Globus pallidus (tissue), 1 donor: ENCODE measurements at places on chromosomes 5 and 9.

DNA sequence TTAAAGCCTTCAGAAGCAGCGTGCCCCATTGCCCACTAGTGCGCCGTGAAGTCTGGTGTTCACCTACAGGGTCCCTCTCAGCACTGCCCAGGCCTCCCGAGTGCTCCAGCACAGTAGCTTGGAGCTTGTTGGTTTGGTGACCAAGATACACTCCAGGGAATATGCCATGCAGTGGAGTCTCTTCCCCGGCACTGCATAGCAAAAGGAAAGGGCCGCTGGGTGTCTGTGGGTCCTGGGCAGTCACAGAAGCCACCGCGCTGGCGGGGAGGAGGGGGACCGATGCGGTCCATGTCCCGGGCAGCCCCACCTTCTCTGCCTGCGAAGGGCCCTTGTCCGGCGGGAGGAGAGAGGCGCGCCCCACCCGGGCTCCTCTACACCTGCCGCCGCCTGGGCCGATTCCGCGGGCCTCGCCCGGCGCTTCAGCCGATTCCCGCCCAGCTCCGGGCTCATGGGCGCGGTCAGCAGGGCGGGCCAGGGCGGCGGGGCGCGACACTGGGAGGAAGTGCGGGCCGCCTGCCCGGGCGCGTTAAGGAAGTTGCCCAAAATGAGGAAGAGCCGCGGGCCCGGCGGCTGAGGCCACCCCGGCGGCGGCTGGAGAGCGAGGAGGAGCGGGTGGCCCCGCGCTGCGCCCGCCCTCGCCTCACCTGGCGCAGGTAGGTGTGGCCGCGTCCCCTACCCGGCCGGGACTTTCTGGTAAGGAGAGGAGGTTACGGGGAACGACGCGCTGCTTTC, at the start of gene SYK:
SYK (plus strand) TSS at position 579 of the 732 bp plus-strand sequence. CDS start 42,080 bp downstream, outside the sequence.
- DNase-seq = peak; percentile 22

GRCh38 chr9:130208600-130209347, 36.6 kb downstream of the NCS1 start:
- no peak for DNase-seq

- no peak for DNase-seq
Observed at GRCh38 chr5:154479944-154480750, 2.1 kb upstream of the HAND1 start.

GRCh38 chr9:112699230-112699629, 18.7 kb downstream of the INIP start:
- DNase-seq = no peak

DNA sequence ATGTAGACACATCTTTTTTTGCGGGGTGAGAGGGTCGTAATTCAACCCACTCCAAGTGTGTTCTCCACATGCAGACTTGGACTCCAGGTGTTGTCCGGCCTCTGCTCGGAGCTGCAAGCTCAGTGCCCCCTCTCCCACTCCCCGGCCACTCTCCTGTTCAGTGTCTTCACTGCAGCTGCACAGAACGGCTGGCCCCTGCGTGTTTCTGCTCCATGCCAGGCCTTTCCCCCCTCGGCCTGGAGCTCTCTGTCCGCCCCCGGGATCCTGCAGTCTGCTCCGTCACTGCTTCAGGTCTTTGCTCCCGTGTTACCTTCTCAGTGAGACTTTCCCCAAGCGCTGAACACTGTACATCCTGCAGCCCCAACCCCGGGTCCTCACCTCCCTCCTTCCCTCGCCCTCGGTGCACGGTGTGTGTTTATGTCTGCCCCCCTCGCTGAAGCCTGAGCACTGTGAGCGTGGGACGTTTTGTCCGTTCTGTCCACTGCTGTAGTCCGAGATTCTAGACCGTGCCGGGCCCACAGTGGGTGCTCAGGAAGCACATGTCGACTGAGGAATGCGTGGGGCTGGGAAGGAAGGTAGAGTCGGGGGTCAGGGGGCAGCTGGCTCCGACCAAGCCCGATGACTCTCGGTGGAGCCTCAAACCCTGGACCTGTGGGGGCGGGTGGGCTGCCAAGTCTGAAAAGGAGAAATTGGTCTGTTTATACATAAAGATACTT, 26.4 kb upstream of the GFPT2 start:
- no peak for DNase-seq

- DNase-seq = no peak
Observed at GRCh38 chr9:132056717-132057560, 22.7 kb downstream of the MED27 start.

- DNase-seq = peak; percentile 45
Observed at GRCh38 chr9:105608721-105609598, 51.0 kb downstream of the FKTN start.

DNA sequence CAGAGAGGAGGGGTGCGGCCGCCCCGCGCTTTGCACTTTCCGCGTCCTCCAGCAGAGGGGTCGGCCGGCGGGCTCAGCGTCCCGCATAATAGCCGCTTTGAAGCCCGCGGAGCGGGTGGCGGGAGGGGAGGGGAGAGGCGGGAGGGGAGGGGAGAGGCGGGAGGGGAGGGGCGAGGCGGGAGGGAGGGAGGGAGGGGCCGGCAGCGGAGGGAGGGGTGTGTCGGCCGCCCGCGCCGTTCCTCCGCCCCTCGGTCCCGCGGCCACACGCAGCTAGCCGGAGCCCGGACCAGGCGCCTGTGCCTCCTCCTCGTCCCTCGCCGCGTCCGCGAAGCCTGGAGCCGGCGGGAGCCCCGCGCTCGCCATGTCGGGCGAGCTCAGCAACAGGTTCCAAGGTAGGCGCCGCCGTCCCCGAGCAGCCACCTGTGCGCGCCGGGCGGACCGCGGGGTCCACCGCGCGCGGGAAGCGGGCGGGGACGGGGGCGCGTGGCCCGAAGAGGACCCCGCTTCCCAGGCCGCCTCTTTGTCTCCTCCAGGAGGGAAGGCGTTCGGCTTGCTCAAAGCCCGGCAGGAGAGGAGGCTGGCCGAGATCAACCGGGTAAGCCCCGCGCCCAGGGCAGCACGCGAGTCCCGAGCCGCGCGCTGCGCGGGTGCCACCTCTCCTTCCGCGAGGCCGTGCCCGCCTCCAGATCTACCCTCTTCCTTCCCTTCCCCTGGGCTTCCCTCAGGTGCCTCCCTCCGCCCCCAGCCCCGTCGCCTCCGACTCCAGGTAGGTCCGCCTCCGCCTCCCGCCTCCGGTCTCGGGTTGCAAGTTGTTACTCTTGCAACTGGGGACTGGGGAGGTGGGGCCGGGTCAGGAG, at the start of gene AIF1L:
AIF1L (plus strand) TSS at position 263 of the 857 bp plus-strand sequence; CDS start at position 362, 99 bp downstream.
- DNase-seq = peak; percentile 86

GRCh38 chr9:105027084-105027483, 99.1 kb upstream of the ABCA1 start:
- no peak for DNase-seq

DNA sequence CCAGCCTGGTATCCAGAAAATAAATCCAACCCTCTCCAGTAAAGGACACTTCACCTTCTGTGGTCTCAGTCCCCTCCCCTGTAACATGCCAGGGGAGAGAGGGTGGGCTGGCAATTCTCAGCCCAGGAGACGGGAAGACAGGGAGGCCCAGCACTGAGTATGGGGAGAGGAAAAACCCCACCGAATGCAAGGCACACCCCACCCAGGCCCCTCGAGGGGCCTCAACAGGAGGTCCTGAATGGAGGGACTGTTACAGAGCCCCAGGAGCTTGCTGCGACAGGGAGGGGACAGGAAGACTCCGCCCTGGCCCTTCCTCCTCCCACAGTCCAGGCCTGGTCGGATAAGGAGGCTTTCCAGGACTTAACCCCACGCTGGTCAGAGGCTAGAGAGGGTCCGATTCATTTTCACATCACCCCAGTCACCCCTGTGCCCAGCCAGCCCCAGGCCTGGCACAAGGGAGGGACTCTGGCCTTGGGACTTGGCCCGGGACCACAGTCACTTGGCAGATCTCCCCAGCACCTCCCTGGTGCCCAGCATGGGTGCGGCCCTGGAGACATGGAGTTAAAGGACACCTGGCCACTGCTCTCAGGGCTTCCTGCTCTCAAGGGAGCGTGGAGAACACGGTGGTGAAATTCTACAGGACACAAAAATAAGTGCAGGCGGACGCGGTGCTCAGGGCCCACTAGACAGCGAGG, 44.9 kb upstream of the STXBP1 start:
- DNase-seq = no peak

- no peak for DNase-seq
Observed at GRCh38 chr5:95177456-95177855, 107.4 kb downstream of the MCTP1 start.

DNA sequence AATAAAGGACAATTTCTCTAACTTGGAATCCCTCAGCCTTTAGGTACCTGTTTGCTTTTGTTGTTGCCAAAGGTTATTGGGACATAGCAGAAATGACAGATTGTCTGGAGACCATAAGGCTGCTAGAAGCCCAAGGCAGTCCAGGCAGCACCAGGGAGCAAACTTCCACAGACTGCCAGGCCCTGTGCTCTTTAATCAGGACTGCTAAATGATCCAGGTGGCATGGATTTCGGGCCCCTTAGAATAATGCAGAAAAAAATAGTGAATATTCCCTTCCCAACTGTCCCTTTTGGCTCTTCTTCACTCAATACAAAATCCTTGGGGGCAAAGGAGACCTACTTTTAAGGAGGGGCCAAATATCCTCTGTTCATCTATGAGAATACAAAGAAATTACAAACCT, 73.9 kb downstream of the GABRA1 start:
- no peak for DNase-seq

- no peak for DNase-seq
Observed at GRCh38 chr9:133054966-133055365, 6.8 kb upstream of the CEL start.

DNA sequence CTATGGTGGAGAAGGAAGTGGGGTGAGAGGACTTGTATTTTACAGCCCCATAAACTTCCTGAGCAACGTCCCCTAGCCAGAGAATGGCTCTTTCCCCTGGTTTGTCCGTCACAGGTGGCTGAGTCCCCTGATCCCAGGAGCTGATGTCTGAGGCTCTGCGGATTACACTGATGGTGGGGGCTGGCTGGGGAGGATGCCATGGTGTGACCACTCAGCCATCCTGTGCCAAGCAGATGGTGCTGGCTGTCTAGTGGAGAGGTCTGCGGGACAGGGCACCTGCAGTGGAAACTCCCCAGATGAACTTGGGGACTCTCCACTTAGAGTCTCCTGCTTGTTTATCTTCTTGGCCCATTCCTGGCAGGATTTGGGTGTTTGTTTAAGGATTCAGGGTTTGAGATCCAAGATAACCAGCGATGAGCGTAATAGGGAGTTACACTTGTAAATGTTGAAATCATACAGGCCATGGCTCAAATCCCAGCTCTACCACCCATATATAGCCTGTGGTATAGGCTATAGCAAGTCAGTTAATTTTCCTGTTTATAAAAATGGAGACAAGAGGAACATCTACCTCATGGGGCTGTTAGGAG, 4.7 kb upstream of the PTGS1 start:
- DNase-seq = no peak

GRCh38 chr5:27318701-27319100, 280.3 kb upstream of the CDH9 start:
- no peak for DNase-seq

DNA sequence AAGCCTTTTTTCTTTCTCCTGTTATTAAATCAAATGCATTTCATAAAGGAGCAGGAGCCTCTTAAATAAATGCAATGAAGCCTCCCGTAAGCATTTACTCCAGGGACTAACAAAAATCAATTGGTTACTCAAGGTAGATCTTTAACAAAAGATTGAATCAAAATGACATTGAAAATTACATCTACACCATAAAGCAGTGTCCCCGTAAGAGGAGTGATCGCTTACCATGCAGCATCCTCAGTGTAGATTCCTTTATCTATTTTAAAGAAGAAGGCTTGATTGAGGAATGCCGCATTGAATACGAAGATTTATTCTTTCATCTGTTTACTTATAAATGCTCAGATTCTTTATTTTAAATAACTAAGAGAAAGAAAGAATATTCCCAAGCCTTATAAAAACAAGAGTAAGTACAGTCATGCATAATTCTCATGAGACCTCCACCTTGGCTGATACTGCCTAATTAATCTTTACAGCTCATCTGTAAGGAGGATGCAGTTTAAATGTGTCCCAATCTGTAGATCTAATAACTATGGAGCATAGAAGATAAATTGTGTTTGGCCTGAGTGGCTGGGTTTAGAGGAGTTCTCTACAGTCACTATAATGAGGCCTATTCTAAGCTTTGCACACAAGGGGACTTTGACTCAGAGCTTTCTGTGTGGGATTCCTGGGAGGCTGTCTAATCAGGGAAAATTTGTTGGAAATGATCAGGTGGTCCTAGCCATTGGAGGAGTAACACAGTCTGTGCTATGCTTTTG, 55.1 kb downstream of the PLPPR1 start:
- no peak for DNase-seq

DNA sequence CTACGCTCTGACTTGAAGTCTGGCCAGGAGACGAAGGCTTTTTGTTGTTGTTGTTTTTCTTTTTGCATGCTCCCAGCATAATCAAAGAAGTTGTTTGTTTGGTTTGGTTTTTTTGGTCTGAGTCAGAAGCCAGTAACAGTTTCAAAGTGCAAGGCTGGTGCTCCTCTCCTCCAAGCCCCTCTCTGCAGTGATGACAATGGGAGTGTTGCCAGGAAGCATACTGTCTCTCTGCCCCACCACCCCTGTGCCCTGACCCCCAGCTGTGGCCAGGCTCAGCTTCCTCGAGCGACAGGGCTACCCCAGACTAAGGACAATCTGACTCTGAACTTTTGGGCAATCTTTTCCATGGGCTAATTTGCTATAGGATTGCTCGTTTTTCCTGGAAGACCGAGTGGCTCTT, 173.8 kb upstream of the PITX1 start:
- DNase-seq = no peak

- DNase-seq = no peak
Observed at GRCh38 chr5:142981475-142981874, 211.3 kb downstream of the ARHGAP26 start.

DNA sequence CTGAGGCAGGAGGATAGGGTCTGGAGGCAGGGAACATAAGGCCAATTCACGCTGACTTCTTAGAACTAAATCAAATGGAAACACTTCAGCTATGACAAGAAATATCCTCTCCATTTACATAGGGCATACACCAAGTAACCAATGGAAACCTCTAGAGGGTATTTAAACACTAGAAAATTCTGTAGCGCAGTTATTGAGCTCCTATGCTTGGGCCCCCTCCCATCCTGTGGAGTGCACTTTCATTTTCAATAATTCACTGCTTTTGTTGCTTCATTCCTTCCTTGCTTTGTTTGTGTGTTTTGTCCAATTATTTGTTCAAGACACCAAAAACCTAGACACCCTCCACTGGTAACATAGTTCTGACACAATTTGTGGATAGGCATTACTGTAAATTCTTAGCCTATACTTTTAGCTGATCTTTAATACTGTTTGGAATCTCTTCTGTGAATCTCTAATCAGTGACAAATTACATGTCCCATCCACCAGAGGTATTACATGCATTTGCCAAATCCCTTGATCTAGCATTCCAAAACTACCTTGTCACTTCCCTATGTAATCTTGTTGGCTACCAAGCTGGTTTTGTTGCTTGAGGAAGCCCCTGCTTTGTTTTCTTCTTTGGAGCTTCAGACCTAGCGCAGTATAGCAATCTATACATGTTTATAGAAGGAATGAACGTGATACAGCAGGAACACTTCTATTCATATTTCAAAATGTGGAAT, 61.6 kb downstream of the ST8SIA4 start:
- DNase-seq = no peak
